Epithelial cell of proximal tubule (primary cell): ENCODE measurements at places on chromosomes 4 and X.

DNA sequence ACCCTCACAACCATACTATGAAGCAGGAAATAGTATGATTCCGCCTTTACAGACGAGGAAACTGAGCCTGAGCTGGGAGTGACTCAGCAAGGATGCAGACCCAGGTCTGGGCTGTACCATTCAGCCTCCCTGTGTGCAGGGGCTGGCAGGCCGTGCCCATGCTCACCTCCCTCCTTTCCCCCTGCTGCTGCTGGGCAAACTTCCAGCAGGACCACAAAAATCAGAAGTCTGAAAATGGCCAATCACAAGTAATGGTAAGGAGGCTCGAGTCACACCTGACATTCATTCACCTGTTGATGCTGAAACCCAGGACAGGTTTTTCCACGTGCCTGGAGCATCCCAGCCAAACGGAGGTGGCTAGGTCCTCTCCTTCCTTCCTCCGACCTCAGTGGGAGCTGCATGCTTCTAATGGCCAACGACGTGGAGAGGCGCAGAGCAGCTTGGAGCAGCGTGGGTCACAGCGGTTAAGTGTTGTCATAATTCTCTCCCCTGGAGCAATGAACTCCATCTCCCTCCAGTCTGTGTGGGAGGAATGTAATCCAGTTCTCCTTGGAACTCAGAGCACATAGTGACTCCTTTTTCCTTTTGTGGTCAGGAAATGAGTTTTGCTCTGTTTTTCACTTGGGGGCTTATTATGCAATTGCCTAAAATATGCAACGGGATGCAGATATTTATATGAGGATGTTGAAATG lies 371.7 kb downstream of the BCOR start:
- no peak for DNase-seq

GRCh38 chr4:113407409-113407808 lies 354.1 kb downstream of the CAMK2D start:
- no peak for DNase-seq

DNA sequence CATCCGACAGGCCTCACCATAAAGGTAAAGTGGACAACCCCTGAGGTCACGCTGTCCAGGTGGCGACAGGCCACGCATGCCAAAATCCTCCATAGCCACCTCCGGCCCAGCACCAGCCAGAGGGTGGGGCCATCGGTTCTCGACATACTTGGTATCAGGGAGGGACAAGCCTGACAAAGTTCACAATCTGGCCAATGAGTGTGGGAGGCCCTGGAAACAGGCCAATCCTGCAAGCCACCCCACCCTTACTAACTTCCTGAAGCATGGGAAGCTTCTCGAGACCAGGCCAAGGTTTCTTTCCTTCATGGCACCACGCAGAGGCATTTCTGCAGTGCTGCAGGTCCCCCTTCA lies 73.8 kb downstream of the MTMR1 start:
- DNase-seq = no peak

DNA sequence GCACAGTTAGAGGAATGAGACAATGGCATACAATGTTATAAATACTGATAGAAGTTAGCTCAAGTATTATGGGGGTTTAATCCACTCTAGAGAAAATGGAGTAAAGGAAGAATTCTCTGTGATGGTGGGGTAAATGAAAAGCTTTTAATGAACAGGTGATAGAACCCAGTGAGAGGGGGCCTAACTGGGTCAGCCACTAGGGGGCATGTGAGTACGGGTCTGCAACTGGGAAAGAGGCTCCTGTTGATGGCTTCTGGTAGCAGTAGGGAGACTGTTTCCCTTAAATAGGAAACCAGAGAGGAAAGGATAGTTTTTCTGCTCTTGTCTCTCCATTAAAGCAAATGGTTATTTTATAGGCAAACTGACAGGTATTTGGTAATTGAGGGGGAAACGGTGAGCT lies 132.8 kb upstream of the GPR101 start:
- DNase-seq = no peak

- no peak for DNase-seq
Observed at GRCh38 chr4:7355795-7356194, 78.9 kb downstream of the PSAPL1 start.

GRCh38 chrX:43813898-43814297 lies 68.4 kb downstream of the MAOB start:
- DNase-seq = no peak

GRCh38 chr4:123613586-123614344 lies 217.2 kb downstream of the SPRY1 start:
- DNase-seq = no peak
